Endothelial cell (in vitro differentiated cells): ENCODE measurements at places on chromosomes 5 and 9. TPM values are rescaled to one million over a fixed set of nuclear protein-coding genes. Genes with fewer than 3 reads are reported as not detected.

GRCh38 chr5:61532983-61533382, 200.9 kb downstream of the ZSWIM6 start:
- DNase-seq = no peak
- no peak overlapping the region for H3K27ac ChIP-seq
- H3K4me3 ChIP-seq = no peak overlapping the region
- H3K36me3 ChIP-seq = peaks cover 36% of the 10 kb centered on the region
- H3K27me3 ChIP-seq = peaks cover 8% of the 10 kb centered on the region

- peaks cover 23% of the 10 kb centered on the region for H3K4me1 ChIP-seq
- no peaks in the 10 kb centered on the region for H3K36me3 ChIP-seq
- no peak overlapping the region for H3K4me3 ChIP-seq
Measured at GRCh38 chr5:96080557-96080956, 118.9 kb upstream of the ELL2 start.

Gene PCDHA9
- total RNA-seq = 1.7 TPM

- no peak for DNase-seq
- no peaks in the 10 kb centered on the region for H3K4me1 ChIP-seq
- no peak overlapping the region for H3K27ac ChIP-seq
- H3K4me3 ChIP-seq = no peak overlapping the region
Measured at GRCh38 chr5:36581070-36581469, 25.3 kb upstream of the SLC1A3 start.

Gene TTC16
- 0.08 TPM for total RNA-seq

- H3K27me3 ChIP-seq = peaks cover 11% of the 10 kb centered on the region
- no peaks in the 10 kb centered on the region for H3K36me3 ChIP-seq
- H3K4me1 ChIP-seq = peaks cover 15% of the 10 kb centered on the region
- H3K4me3 ChIP-seq = no peak overlapping the region
- peak; percentile 42 for DNase-seq
- no peak overlapping the region for H3K27ac ChIP-seq
Measured at GRCh38 chr5:140148508-140148907, 22.8 kb downstream of the IGIP start.

Gene NUTM2G
- not detected for total RNA-seq

DNA sequence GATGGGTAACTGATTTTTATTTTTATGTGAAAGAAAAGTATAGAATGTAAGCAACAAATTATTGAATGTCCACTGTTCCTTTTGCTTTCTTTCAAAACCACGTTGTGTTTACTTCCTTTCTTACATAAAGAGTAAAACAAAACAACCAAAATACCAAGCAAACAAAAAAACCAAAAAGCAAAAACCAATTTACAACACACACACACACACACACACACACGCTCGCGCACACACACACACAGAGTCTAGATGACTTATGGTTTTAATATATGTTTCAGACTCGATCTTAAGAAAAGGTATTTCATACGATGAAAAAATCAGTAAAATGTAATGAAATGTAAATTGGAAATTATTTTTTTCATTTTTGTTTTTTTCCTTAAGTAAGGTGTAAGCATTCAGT, 80.3 kb downstream of the ADGRV1 start:
- DNase-seq = no peak
- no peaks in the 10 kb centered on the region for H3K36me3 ChIP-seq
- H3K4me1 ChIP-seq = peaks cover 13% of the 10 kb centered on the region
- H3K27me3 ChIP-seq = peaks cover 1% of the 10 kb centered on the region
- no peak overlapping the region for H3K4me3 ChIP-seq

DNA sequence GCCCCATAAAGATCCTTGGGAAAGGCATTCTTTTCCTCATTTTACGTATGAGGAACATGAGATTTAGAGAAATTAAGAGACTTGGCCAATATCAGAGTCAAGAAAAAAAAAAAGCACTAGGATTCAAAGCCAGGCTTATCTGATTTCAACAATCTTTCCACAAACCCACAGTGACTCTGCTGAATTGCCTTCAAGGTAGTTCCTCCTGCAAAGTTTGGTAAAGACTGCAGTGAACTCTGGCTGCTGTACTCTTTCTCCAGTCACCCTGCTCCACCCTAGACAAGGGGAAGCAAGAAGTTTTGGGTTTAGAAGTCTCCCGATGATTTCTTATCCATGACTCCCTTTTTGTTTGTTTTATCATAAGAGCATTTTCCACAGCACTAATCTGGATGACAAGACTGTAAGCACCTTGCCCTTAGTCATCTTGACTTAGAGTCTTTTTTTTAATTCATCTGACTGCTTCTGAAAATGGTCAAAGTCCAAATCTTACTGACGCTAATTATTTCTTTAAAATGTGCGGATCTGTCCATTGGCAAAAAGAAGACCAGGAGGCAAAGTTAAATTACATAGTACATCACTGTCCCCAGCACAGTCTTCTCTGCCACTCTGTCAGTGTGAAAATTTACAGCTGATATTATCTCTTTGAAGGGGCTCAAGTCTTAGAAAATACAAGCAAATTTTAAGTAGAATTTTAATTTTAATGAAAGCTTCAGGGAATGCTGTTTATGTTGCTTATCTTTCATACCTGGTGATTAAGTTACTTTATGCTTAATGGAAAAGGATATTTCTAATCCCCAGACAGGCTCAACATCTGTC, 180.1 kb downstream of the TTLL11 start:
- H3K27ac ChIP-seq = no peak overlapping the region
- H3K36me3 ChIP-seq = no peaks in the 10 kb centered on the region
- H3K4me1 ChIP-seq = peaks cover 2% of the 10 kb centered on the region
- H3K4me3 ChIP-seq = no peak overlapping the region

DNA sequence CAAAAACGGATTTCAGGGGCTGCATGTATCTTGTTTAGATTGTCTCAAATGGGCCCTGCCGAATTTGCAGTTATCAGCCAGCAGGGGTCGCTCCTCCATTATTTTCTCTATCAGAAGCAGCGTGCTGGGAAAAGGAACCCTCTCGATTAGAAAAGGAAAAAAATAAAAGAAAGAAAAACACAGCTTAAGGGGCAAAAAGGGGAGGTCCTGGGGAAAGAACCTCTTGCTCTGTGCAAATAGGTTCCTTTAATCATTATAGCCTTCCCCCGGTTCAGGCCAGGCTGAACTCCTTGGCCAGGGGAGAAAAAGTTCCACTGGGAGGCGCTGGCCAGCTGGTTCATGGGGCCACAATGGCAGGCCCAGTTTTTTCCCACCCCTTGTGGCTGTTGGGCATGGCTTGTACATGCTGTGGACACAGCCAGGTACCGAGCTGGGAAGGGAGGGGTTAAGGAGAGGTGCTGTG, 25.0 kb upstream of the CAPSL start:
- H3K27me3 ChIP-seq = no peaks in the 10 kb centered on the region
- no peaks in the 10 kb centered on the region for H3K4me1 ChIP-seq
- no peak overlapping the region for H3K27ac ChIP-seq

- H3K27ac ChIP-seq = no peak overlapping the region
- no peaks in the 10 kb centered on the region for H3K27me3 ChIP-seq
- no peaks in the 10 kb centered on the region for H3K4me1 ChIP-seq
- H3K4me3 ChIP-seq = no peak overlapping the region
- no peak for DNase-seq
Measured at GRCh38 chr9:92989561-92989960, 42.2 kb downstream of the FGD3 start.

Gene LHX3
- not detected for total RNA-seq

- no peak for DNase-seq
- no peaks in the 10 kb centered on the region for H3K4me1 ChIP-seq
- no peak overlapping the region for H3K27ac ChIP-seq
- peaks cover 15% of the 10 kb centered on the region for H3K36me3 ChIP-seq
- H3K27me3 ChIP-seq = peaks cover 2% of the 10 kb centered on the region
Measured at GRCh38 chr9:98067184-98067583, 10.7 kb downstream of the NANS start.

DNA sequence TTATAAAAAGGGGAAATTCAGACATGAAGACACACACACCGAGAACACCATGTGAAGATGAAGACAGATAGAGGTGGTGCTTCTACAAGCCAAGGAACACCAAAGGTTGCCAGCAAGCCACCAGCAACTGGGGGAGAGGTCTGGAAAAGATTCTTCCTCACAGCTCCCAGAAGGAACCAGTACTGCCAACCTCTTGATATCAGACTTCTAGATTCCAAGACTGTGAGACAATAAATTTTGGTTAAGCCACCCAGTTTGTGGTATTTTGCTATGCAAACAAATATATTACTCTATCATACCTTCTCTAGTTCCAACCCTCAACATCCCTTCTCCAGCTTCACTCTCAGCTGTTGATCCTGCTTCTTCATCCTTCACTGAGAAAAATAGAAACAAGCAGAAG, 451.1 kb downstream of the EBF1 start:
- H3K4me1 ChIP-seq = no peaks in the 10 kb centered on the region
- no peak overlapping the region for H3K27ac ChIP-seq
- H3K36me3 ChIP-seq = no peaks in the 10 kb centered on the region
- H3K4me3 ChIP-seq = no peak overlapping the region

DNA sequence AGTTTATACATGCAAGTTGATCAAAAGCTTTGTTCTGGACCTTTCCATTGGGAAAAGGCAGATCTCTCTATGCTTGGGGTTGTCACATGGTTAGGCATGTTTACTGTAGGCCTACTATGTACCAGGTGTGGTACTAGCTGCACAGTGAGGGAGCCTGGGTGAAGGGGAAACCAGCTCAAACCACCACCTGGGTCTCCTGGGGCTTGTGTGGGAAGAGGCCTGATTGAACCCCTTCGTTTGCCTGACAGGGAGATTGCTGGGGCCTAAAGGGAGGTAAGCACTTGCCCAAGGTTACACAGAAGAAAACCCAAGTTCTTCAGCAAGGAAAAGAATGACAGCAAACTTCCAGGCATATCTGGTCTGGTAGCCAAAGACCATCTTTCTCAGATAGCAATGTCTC, 145.9 kb downstream of the MELK start:
- H3K4me1 ChIP-seq = no peaks in the 10 kb centered on the region
- no peak overlapping the region for H3K27ac ChIP-seq
- H3K27me3 ChIP-seq = no peaks in the 10 kb centered on the region
- no peaks in the 10 kb centered on the region for H3K36me3 ChIP-seq

- no peak overlapping the region for H3K4me3 ChIP-seq
- H3K27me3 ChIP-seq = no peaks in the 10 kb centered on the region
- H3K4me1 ChIP-seq = no peaks in the 10 kb centered on the region
- H3K36me3 ChIP-seq = no peaks in the 10 kb centered on the region
- DNase-seq = no peak
- no peak overlapping the region for H3K27ac ChIP-seq
Measured at GRCh38 chr5:23029290-23029689, 176.1 kb upstream of the CDH12 start.

GRCh38 chr9:90915693-90916092, 114.1 kb downstream of the SYK start:
- peaks cover 5% of the 10 kb centered on the region for H3K27me3 ChIP-seq
- peak; percentile 61 for DNase-seq

Gene LECT2
- not detected for total RNA-seq

Gene DNAJA1
- total RNA-seq = 120 TPM

DNA sequence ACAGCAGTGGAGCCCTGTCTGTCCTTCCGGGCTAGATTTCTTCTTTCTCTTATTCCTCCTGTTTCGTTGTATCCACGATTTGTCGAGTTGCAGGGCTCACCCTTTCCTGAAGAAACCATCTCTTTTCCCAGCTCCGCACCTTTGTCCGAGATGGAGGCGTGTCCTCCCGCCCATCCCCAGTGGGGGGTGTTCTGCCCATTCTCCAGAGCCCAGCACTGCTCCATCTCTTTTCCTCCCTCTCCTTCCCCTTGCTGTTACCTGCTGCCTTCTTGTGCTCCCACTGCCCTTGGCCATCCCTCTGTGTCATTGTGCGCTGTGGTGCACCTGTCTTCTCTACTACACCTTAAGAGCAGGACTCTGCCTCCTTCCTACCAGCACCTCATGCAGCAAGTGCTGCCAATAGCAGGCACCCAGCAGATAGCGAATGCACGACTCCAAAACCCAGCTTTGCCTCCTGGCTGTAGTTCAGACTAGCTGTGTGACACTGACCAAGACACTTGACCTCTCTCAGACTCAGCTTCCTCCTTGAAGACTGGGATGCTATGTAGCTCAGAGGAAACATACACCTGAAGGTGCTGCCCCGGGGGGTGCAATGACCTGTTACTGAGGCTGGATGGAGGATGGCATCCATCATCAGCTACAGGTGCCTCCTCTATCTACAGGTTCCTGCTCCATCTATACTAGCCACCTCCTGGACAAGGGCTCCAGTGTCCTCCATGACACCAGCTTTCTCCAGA, 8.9 kb downstream of the OR13J1 start:
- H3K27ac ChIP-seq = no peak overlapping the region
- H3K4me3 ChIP-seq = no peak overlapping the region
- peaks cover 4% of the 10 kb centered on the region for H3K36me3 ChIP-seq

DNA sequence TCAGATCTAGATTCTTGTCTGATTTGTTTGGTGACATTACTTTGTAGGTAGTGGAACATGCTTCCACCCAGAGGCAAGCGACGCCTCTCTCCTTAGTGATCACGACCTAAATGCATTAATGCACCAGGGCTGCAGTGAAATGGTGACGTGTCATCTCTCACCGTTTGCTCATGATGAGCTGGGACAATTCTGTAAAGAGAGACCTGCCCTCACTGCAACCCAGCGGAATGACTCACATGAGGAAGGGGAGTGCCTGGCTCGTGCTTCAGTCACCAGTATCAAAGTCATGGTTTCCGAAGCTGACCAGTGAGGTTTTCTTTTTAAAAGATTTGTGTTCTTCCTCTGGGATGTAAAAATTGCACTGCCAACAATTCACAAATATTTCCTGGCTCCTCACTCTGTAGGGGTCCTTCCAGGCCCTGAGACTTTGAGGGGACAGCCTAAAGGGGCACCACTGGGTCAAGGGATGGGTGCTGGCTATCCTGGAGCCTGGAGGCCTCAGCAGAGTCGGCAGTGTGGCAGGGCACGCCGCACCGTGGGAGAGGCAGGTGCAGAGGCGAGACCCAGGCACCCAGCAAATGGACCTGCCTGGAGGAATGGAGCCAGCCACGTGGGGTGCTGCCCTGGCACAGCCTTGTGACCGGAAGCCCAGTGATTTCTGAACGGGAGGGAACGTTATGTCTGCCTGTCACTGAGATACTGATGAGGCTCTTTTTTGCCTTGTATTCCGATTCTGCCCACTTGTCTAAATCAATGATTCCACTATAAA, 17.3 kb downstream of the QSOX2 start:
- no peak for DNase-seq
- peaks cover 17% of the 10 kb centered on the region for H3K4me1 ChIP-seq
- H3K36me3 ChIP-seq = peaks cover 4% of the 10 kb centered on the region

- no peaks in the 10 kb centered on the region for H3K4me1 ChIP-seq
- H3K27ac ChIP-seq = no peak overlapping the region
- peaks cover 3% of the 10 kb centered on the region for H3K36me3 ChIP-seq
- no peak for DNase-seq
- H3K27me3 ChIP-seq = peaks cover 2% of the 10 kb centered on the region
Measured at GRCh38 chr9:123445981-123446610, 90.1 kb downstream of the CRB2 start.
